ENCODE measurements at places on chromosomes 2 and 18.

DNA sequence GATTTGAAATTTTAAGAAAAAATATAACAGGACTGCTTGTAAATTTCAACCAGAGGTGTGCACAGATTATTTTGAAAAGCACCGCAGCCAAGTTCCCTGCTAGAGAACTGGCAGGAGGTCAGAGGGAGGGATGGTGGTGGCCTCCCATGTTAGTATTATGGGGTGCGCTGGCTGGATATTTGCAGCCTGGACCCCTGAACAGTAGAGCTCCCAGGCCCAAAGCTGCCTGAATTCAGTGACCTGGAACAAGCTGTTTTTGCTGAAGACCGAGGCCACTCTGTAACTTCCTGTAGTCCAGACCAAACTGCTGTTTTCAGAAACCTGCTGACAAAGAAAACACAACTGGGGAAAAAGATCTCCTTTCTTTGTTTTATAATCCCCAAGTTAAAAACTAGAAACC lies 314.3 kb downstream of the TNS1 start:
- no peak for DNase-seq

- no peak for DNase-seq
These were observed 13.2 kb downstream of the MROH2A start for GRCh38 chr2:233791151-233791882.

GRCh38 chr2:232974396-232974795 lies 38.7 kb downstream of the NGEF start:
- DNase-seq = no peak

GRCh38 chr2:99297994-99298393 lies 3.0 kb downstream of the LYG1 start:
- DNase-seq = no peak

DNA sequence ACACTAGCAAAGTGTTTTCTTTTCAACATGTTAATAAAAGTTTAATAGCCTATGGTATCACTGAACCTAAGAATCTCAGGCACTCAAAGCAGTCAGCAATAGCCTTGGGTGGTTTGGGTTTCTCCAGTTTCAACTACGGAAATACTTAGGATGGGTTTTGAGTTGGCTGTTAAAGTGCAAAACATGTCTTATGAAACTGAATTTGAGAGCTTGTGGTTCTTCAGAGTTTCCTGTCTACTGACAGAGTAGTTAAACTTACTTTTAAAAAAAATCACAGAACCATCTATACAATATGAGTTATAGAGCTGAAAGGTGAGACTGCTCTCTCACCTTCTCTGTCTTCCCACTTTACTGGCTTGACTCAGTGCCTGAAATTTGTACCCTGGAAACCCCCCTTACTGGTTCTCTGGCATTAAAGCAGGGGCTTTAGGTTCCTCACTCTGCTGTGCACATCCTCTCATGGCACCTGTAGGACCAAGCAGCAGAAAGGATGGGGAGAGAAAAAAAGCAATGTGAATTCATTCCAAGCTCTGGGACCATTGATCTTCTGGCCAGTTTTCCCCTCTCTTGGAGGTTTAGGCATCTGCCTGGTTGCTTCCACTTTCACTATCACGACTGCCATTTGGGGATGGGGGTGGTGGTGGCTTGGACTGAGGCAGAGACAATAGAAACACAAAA lies 18.1 kb downstream of the CCDC141 start:
- no peak for DNase-seq

DNA sequence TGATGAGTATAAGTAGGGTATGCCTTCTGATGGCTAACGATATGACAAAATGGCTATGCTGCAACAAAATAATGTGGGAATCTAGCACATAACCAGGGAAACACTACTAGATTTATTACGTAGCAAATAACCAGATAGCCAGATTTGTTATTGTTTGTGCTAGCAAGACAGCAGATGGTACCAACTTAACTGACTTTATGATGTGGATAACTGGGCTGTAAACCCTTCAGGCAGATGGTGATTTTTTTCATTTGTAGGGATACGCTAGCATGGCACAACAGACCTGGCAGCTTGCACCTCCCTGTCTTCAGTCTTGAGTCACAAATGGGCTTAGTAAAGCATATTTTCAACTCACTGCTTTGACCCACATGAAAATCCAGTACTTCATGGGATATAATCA lies 48.7 kb downstream of the PRELID3A start:
- no peak for DNase-seq

GRCh38 chr2:40935349-40935748 lies 483.5 kb upstream of the SLC8A1 start:
- no peak for DNase-seq

GRCh38 chr2:146730882-146731281 lies 1113.9 kb upstream of the ACVR2A start:
- no peak for DNase-seq

GRCh38 chr2:226159875-226160479 lies 639.6 kb downstream of the IRS1 start:
- no peak for DNase-seq

DNA sequence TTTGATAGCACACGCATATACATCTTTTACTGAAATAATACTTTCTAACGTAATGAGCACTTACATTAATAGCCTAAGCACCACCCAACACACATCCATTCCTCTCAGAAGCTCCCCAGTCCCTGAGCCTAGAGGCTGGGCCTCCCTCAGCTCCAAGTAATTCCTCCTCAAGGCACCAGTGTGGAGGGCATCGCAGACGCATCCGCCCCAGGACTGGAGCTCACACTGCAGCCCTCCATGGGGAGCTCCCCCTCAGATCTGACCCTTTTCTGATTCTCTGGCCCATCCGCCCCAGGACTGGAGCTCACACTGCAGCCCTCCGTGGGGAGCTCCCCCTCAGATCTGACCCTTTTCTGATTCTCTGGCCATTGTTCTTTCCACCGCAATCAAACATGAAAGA lies 60.4 kb upstream of the SNTG2 start:
- DNase-seq = no peak

- DNase-seq = no peak
These were observed 166.4 kb upstream of the PXDN start for GRCh38 chr2:1910592-1911246.

GRCh38 chr2:44168681-44169154 lies at the start of gene PPM1B:
PPM1B (plus strand) TSS chr2:44168875; CDS start chr2:44201200, 32,325 bp downstream.
- DNase-seq = no peak

GRCh38 chr2:64639691-64640090 lies 14.0 kb downstream of the SERTAD2 start:
- DNase-seq = no peak

Measured in Panc1 (cell line).